ENCODE measurements at places on chromosomes 4 and X.

DNA sequence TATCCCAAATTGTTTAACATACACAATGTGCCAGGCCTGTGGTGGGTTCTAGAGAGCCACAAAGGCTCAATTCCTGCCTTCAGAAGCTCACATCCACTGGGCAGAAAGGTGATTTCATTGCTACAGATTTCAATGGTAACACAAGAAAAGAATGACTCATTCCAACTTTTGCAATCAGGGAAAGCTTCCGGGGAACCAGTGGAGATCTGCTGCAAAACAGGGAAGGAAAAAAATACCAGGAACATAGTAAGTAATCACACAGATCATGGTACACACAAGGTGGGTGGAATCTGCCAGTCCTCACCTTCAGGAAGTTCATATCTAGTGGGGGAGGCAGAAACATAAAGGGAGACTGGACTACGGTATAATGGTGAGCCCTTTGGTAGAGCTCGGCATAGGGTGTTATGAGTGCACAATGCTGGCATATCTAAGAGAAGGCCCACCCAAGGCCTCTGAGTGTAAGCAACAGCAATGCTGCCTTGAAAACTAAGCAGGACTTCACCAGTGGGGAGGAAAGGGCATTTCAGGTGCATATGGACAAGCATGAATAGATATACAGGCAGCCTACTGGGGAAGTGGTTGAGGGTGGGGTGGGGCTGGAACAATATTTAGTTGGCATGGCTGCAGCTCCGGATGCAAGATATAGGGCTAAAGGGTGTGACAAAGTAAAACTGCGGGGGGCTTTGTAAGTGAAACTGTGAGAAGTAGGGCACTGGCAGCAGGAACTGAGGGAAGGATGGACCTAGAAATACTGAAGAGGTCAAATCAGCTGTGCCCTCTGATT is 24.2 kb downstream of the GPRIN3 start:
- peak; percentile 66 for DNase-seq

DNA sequence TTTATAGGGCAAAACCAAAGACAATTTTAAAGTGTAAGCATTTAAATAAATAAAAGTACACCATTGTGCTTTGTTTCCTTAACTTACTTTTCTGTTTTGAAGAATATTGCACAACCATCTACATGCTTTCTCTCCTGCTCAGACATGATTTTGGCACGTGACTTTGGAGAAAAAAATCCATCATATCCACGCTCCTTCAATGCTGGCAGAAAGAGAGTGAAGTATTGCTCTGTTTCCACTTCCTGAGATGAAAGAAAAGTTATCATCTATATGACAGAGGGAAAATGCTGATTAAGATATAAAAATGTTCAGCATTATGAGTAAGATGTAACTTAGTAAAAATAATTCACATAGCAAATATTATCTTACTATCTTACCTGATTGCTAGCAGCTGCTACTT is 77.1 kb downstream of the CNOT6L start:
- DNase-seq: no peak

DNA sequence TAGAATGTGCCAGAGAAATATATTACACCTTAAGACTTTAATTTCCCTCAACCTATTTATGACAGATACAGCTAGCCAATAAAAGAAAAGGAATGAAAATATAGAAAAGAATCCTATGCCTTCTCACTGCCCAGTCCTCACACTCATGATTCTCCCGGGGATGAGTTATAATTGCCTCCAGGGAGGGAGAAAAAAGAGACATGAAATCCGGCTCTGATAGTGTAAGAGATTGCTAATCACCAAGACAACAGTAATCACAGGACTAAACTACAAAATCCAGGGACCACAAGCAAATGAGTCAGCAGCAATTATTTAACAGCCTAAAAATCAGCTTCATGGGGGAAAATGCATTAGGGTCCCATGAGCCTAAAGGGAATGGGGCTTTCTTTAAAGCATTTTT is 95.9 kb upstream of the DUSP21 start:
- DNase-seq: no peak

DNA sequence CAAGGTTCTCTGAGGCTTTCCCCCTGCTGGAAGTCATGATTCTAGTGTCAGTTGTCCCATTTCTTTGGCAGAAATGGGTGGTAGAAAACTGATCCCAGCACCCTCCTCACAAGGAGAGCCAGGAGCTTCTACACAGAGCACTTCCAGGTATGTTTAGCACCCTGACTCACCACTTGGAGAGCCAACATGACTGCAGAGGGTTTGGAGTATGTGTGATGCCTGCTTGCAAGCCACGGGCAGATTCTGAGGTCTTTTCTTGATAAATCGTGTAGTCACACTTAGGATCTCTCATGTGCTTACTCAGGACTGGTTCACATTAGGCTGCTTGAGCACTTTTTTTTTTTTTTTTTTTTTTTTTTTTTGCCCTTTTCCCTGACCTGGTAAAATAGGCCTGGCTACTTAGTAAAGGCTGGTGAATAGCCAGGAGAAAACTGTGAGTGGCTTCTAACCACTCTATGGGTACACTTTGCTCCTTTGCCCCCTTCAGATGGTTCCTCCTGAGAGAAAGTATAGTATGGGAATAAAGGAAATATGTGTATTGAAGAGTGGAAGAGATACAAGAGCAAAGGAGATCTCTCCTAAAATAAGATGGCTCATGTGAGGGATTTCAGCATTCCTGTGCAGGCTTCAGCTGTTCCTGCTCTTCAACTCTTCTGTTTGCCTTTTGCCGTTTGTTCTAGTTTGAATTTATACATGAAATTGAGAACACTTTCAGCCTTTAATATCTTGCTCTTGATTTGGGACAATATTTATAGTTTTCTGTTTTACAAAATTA is 103.6 kb downstream of the EMCN start:
- DNase-seq: no peak

DNA sequence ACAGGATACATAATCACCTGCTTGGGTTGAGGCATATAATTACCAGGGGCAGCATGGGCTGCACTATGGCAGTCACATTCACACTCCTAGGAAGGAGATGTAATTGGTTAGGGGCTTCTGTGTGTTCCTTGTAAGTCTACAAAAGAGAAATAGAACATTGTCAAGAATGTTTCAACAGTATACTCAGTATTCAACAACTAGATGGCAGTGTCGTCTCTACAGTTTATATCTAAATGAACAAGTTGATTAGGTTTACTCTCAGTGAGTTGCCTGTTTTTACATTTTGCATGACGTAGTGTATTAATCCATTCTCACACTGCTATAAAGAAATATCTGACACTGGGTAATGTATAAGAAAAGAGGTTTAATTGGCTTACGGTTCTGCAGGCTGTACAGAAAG is 50.5 kb upstream of the RAB33B start:
- DNase-seq: no peak

DNA sequence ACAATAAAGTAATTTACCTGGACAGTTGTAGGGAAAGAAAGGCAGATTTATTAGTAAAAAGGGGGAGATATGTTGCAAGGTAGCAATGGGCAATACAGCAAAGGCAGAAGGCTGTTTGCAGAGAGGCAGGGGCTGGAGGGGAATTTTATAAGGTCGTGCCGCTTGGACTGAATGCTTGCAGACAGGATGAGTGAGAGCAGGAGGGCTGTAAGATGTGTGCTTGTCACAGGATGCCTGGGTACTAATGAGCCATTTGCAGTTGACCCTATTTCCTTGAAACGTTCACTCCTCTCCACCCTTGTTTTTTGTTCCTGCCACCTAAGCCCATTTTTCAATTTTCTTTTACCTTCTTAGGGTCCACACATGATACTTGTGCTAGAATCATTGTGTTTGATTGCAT is 214.7 kb downstream of the TRAM1L1 start:
- no peak for DNase-seq

- no peak for DNase-seq
Observed at GRCh38 chr4:101556842-101557241, 209.5 kb upstream of the PPP3CA start.

DNA sequence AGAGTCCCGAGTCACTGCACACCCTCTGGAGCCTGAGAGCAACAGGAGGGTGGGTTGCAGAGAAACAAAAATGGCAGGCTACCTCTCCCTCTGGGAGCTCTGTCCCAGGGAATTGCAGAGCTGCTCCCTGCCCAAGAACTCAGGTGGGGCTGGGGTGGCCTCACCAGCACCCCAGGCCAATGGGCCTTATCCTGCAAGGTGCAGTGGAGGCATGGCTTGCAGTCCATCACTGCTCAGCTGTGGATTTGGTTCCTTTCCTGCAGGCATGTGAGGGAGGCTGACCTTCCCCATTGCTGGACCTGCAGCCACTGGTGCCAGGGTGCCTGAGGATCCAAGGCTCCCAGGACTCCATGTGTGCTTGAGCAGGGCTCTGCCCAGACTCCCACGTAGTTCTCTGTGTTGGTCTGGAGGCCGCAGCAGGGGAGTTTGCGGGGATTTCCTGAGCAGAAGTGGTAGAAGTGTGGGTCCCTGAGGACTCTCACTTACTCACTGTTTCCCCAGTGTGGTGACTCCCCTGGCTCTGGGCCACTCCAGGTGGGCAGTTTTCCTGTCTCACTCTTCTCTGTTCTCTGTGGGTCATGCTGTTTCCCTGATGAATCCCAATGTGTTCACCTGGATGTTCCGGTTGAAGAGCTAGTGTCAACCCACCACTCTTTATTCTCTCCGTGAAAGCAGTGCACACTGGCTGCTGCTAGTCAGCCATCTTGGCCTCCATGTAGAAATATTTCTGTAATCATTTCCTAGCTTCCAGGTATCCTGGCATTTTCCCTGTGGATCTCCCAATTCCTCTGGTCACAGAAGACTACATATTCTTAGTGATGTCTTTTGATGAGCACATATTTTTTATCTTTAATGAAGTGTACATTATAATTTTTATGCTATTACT is 82.3 kb downstream of the ARHGAP24 start:
- DNase-seq: no peak

DNA sequence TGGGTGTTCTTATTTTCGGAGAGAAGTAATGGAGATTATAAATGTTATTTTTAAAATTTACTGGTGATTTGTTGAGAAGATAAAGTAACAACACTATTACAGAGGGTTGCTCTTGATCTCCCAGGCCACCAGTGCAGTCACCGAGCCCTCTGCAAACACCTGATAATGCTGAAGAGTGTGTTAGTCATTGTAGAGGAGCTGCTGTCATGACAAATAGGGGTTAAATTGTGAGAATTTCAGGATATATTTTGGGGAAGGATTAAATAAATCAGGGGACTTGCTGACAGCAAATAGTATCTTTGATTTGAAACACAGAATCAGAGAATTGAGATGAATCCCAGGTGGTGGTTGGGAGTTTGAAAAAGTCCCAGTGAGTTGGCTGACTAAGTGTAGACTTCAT is 16.7 kb upstream of the HAND2 start:
- DNase-seq: no peak

DNA sequence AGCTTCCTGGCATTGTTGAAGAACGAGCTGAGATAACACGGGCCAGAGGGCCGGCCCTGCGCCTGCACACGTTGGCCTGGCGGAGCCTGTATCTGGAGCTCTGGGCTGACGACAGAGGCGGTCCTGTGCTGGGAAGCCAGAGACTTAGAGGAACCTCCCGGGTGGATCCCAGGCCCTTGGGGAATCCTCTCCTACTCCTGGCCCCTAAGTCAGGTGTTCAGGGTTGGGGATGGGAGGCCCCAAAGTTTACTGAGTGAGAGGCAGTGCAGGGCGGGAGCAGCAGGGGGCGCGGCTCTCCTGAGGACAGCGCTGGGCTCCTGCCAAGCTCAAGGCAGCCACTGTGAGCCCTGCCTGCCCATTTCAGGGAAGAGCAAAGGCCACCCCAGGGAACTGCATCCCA is 2.5 kb upstream of the HTRA3 start:
- peak; percentile 64 for DNase-seq

DNA sequence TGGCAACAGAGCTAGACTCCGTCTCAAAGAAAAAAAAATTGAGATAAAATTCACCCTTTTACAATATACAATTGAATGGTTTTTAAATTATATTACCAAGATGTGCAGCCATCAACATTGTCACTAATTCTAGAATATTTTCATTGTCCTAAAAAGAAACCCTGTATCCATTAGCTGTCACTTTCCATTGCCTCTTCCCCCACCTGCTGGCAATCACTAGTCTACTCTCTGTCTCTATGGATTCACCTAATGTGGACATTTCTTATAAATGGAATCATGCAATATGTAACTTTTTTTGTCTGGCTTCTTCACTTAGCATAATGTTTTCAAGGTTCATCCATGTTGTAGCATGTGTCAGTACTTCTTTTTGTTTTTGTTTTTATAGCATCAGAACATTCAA is 20.8 kb downstream of the ABHD18 start:
- DNase-seq: no peak

DNA sequence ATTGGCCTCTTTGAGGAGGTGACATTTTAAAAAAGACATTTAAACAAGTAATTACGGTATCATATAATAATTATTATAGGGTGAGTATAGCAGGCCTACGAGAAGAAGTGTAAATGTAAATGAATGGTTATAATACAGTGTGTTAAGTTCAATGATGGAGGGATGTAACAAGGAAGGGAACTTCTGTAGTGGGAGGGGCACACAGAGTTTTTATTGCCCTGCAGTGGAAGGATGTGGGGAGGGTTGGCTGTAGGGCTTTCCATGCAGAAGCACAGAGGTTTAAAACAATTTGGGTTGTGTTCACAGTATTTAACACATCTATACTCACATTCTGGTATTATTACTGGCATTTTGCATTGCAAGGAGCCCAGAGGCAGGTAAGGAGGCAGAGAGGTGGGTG is 41.1 kb downstream of the AFF1 start:
- no peak for DNase-seq

- no peak for DNase-seq
Observed at GRCh38 chr4:4329496-4329895, 39.4 kb downstream of the ZBTB49 start.

DNA sequence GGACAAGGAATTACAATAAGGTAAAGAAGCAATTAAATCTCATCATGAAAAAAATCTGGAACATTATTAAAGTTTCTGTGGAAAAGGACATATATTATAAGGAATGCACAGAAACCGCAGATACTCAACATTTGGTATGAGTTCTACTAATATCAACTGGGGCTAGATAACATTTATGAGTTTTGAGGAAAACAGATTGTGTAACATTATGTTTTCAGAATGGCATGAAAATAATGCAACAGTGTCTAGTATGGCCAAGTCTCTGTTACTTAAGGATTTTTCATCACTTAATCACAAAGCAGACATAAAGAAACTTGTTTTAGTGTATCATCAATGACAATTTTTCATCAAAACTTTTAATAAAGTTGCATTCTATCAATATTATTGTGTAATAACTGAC is 785.0 kb downstream of the GLUD2 start:
- DNase-seq: no peak

DNA sequence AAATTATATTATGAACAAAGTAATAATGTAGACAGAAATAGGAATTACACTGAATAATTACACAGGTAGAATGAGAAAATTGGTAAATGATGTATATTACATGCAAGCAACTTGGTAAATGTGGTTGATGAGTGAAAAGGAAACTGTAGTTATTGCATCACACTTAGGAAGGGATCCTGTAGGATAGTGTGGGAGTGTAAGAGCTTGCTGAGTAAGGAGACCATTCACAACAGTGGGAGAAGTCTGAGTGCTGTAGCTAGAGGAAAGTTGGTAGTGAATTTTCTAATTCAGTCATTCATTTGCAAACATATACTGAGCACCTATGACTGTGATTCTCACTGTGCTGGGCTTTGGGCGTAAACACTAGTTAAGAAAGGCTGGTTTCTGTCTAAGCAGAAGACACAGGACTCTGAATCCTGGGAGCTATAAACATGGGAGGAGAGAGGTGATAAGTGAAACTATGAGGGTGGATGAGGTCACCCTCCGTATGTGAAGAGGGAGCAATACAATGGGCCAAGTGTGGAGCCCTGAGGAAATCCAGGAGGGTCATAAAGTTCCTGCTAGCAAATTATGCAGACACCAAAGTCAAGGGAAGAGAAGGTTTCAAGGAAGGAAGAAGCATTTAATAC is 14.2 kb upstream of the CPE start:
- no peak for DNase-seq
